CD4-positive, alpha-beta T cell treated with Interferon gamma for 1 hour (primary cell): ENCODE measurements at places on chromosomes 3 and 15.

DNA sequence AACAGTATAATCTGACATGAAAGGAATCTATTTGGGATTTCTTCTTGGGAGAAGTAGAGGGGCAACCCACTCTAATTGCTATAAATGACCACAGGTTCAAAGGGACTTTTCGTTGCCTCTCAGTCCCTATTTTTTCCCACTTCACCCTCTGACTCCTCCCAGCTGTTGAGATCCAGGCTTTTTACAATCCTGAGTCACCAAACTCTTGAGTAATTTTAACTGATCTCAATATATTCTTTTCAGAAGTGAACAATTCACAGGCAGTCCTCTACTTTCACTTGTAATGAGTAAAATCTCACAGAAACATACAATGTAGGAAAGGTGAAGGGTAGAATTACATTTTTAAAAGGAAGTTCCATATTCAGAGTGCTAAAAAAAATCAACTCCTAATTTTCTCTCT, 44.6 kb downstream of the EIF4E3 start:
- DNase-seq: no peak

DNA sequence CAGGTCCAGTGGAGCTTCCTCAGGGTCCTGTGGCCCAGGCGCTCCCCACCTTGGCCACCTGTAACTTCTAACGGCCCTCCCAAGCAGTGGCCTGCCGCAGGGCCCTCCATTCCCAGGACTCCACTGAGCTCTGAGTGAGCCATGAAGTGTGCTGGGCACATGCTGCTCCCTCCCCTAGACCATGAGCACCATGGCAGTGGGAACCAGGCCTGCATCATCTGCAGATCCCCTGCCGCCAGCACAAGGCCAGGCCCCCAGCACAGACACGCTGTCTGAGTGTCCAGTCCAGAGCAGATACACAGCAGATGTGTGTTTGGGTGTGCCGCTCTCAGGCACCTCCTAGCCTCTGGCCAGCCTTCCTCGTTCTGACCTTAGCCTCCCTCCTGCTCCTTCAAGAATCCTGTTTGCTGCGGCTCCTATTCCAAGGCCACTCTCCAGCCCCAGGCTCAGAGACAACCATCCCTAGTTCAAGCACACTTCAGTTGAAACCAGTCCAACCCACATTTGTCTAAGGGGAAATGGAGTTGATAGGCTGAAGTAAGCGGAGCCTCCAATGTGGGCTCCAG, 7.0 kb upstream of the KLF15 start:
- DNase-seq: no peak

- DNase-seq: no peak
Observed at GRCh38 chr3:169746924-169747323, 17.9 kb downstream of the TERC start.

DNA sequence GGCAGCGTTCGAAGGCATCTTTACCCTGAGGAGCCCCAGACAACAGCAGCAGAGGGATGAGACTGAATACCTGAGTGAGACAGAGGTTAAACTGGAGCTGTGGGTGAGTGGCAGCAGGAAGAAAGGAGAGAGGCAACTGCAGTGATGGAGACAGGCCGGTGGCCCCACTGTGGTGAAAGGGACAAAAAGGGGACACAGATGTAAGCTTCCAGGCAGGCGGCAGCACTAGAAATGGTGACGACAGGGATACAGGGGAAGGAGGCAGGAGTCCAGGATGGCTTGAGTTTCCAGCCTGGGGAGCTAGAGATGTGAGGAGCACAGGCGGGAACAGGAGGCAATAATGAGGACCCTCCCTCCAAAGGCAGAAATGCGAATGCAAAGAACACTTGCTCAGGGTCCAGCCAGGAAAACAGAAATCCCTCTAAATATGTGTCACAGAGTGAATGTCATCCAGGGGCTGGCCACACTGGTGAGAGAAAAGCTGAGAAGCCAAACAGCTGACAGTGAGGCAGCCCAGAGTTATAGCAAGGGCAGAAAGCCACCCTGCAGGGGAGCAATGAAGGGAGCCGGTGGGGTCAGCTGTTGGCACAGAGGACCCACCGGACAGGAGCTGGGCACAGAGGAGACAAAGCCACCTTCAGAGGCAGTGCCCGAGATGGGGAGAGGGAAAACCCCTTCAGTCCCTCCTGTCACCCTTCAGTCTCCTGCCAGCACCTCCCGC, 70.1 kb downstream of the TBC1D2B start:
- no peak for DNase-seq

DNA sequence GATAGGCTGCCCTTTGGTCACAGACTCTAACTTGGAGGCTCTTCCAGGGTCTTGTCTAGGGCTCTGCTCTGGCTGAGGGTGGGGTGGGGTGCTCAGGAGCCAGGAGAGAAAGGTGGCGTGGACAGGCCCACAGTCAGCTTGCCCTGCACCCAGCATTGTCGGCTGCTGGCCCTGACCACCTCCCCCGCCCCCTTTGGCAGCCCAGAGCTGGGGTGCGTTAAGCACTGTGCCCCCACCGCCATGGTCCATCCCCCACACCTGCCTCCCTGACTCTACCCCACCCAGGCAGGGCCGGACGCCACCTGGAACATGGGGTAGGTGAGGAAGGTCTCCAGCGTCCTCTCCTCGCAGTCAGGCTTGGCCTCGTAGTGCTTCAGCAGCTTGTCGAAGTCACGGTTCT, 58.8 kb downstream of the RASGRF1 start:
- no peak for DNase-seq

DNA sequence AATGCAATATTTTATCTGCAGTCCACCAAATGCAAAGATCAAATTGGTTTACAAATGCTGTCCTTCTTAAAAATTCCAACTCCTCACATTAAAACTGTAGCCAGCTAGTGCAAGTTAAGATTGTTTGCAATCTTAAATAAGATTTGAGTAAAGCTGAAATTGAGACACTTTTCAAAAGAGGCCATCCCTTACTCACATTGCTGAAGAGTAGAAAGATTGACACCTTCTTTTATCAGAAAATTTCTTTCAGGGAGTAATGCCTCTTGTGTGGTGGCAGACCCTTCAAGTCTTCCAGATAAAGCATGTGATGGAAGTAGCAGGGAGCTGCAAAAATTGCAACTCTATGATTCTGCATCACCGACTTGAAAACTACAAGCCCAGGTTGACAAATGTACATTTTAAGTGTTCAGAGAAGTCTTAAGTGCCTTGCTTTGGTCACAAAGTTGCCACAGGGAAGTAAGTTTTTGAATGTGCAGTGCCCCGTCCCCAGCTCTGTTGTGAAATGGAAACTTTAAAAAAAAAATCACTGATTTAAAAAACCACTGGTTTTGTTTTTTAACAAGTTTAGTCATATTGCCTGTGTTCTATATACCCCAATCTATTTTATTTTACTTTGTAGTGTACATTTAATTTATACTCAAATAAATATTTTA, 12.6 kb downstream of the CD86 start:
- DNase-seq: no peak

GRCh38 chr15:51401051-51401780, 59.8 kb downstream of the GLDN start:
- no peak for DNase-seq

- DNase-seq: no peak
Observed at GRCh38 chr3:49310677-49311076, 29.2 kb downstream of the USP4 start.

DNA sequence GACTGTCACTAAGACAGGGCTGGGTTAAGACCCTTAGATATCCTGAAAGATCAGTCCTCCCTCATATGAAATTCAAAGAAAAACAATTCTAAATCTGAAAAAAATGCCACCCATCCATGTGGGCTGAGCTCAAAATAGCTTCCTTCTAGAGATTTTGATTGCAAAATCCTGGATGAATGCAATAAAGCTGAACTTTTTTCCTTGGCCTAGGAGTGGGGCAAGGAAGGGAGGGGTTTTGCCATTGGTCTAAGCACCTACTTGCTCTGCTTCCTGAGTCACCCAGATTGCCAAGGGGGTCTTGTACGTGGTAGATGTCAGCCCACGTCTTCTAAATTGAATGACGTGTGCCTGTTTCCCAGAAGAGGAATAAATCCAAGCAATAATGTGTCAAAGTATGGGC, 15.3 kb upstream of the SMAD3 start:
- DNase-seq: no peak

DNA sequence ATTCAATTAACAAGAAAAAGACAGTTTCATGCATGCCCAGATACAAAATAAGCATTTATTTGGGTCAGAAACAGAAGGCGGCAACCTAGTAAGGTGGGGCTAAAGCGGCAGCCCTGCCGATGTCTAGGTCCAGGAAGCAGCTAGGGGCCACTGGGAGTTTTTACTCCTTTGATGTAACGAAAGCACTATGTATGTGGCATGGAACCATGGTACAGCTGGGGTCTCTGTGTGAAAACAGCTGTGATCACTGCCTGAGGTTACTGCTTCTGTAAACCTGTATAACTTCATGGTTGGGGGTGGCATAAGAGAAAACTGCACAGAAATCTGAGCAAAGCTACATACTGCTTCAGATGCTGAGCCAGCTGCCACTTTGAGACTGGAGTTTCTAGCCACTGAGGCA, 119.5 kb downstream of the ZNF280D start:
- DNase-seq: no peak

- DNase-seq: no peak
Observed at GRCh38 chr3:157746391-157746790, 243.2 kb upstream of the VEPH1 start.

- no peak for DNase-seq
Observed at GRCh38 chr15:32007355-32007960, 22.9 kb upstream of the CHRNA7 start.

- no peak for DNase-seq
Observed at GRCh38 chr3:182629521-182629920, 163.8 kb upstream of the ATP11B start.

DNA sequence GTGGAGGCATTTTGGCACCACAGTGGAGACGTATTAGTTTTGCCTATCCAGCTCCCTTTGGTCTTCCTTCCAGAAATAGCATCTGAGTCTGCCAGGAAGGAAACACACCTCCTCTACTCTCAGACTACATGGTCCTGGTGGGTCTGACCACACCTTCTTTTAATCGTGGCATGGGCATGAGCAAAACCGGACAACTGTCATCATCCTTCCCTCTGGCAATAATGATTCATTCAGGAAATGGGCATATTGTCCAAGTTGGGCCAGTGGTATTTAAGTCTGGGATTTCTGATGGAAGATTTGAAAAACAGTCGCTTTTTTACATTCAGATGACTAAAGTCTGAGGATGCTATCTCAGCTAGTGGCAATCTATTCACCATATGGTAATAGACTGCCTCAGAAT, 601.0 kb upstream of the ADAMTS9 start:
- no peak for DNase-seq

GRCh38 chr3:176789281-176789705, 408.0 kb downstream of the TBL1XR1 start:
- no peak for DNase-seq

- no peak for DNase-seq
Observed at GRCh38 chr3:124627501-124627908, 102.7 kb upstream of the UMPS start.
